SW 1271 (cell line): ENCODE measurements at places on chromosomes 7 and 10.

DNA sequence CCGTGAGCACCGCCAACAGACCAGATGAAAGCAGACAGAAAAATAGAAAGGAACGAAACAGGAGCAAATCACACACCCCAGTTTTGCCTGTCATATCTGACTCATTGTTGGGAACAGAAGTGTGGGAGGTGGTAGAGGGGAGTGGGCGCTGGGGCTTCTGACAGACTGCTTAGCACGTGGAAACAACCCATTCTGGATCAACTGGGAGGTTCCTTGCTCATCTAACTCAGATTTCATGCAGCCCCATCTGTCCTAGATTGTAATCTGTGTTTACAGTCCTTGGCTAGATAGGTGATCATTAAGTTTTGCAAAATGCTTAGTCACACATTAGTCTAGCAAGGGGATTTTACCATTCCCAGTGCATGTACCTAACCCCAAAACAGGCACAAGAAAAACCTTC lies 154.1 kb downstream of the NRP1 start:
- DNase-seq = no peak

GRCh38 chr7:14195079-14195478 lies 205.6 kb upstream of the ETV1 start:
- DNase-seq = no peak

- no peak for DNase-seq
These were observed 138.1 kb downstream of the VTI1A start for GRCh38 chr10:112585126-112585525.

DNA sequence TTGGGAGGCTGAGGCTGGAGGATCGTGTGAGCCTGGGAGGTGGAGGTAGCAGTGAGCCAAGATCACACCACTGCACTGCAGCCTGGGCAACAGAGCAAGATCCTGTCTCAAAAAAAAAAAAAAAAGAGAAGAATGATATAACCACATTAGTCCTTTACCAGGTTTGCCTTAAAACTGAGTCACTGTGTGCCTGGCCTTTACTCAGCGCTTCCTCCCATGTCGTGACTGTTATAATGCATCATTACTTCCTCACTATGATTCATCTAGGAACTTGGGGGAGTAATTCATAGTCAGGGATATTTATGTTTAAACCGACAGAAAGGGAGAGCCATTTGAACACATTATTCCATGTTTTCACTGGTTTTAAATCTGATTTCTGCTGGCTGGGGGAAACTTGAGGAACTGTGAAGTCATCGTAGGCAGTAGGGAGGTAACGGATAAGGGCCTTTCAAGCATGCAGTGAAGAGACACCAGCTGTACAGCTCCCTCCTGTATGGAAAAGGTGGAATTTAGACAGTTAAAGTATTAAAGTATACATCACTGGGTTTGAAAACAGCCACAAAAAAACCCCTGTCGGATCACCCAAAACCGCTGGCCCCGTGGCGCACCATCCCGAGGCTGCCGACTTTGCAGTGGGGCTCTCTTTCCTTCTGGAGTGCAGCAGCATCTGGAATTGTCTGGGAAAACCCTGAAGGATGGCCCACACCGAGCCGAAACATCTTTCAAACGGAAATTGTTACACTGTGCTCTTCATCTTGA lies 119.8 kb downstream of the NKX6-2 start:
- DNase-seq = peak; percentile 41

- DNase-seq = no peak
These were observed 7.2 kb downstream of the ABLIM1 start for GRCh38 chr10:114650831-114651230.

DNA sequence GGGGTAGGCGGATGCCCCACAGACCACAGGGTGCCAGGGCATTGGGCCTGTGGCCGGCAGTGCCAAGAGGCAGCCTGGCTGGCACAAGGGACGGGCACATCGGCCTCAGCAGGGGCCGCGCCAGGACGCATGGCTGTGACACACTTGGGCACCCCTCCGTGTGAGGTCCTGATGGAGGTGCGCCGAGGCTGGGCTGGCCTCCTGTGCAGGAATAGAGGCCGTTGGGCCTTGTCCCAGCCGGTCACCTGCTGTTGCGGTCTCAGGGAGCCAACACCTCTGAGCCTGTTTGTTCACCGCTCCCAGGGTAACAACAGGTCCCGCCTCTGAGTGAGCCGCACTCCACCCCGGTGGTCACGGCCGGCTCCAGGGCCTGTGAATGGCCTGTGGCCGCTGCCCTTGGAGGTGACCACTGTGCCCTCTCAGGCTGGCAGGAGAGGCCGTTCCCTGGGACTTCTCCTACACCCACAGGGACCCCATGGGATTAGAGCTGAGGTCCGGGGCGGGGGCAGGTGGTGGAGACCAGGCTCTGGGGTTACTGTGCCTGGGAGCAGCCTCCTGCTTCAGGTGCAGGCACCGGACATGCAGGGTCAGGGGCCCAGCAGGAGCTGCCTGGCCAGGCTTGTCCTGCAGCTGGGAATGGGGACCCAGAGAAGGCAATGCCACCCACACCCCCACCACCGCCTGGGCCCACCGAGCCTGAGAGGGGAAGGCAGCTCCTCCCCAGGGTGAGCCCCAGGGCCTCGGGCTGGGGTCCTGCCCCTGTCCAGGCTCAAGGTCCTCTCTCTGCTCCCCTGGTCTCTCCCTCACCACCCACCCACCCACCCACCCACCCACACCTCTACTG lies 12.0 kb downstream of the PWWP2B start:
- no peak for DNase-seq

GRCh38 chr10:52663161-52663560 lies 109.4 kb downstream of the MBL2 start:
- no peak for DNase-seq

DNA sequence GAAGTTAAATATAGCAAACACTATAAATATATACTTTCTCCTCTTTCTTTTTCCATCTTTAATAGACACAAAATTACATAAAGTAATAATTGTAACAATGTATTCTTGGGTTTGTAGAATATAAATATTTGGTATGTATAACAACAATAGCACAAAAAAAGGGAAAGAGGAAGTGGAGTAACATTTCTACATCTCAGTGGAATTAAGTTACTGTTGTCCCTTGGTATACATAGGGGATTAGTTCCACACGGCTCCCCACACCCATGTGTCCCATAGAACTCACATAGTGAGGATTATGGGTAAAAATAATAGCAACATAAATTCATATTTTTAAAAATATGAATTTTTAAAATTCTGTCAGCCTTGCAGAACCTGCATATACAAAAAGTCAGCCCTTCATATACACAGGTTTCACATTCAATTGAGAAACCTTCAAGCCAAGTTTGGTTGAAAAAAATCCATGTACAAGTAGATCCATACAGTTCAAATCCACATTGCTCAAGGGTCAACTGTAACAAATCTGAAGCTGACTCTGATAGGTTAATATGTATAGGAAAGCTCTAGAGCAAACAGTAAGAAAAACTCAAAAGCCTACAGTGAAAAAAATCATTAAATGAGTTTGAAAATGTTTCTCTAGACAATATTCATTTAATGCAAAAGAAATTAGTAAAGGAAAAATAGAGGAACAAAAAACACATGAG lies 92.4 kb downstream of the HYCC1 start:
- DNase-seq = no peak

- no peak for DNase-seq
These were observed 100.8 kb downstream of the MLLT10 start for GRCh38 chr10:21634599-21635365.

DNA sequence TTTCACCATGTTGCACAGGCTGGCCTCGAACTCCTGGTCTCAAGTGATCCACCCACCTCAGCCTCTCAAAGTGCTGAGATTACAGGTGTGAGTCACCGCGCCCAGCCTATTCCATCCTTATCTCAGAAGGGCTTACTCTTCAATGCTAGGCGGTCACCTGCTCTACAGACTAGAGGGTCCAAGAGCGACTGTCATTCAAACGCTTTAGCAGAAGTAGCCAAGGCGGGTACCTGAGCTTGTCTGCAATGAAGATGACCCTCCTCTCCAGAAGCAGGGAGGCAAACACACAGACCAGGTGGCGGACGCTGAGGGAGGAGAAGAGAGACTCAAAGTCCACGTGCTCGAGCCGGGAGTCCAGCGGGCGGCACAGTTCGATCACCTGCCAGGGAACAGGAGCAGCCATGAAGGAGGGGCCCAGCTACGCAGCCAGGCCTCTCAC lies 65.1 kb upstream of the MKRN1 start:
- DNase-seq = no peak

- DNase-seq = no peak
These were observed 14.9 kb downstream of the AFAP1L2 start for GRCh38 chr10:114389426-114389825.

- DNase-seq = no peak
These were observed 161.0 kb downstream of the TEX36 start for GRCh38 chr10:125521721-125522680.

- DNase-seq = peak; percentile 60
These were observed 10.0 kb upstream of the CHCHD1 start for GRCh38 chr10:73771722-73772280.
